Kidney epithelial cell (primary cell): ENCODE measurements at places on chromosomes 11 and 22. TPM values are rescaled to one million over a fixed set of nuclear protein-coding genes. Genes with fewer than 3 reads are reported as not detected.

Gene RIMBP3C
- 0.29 and 0.48 TPM in 2 replicates for total RNA-seq

DNA sequence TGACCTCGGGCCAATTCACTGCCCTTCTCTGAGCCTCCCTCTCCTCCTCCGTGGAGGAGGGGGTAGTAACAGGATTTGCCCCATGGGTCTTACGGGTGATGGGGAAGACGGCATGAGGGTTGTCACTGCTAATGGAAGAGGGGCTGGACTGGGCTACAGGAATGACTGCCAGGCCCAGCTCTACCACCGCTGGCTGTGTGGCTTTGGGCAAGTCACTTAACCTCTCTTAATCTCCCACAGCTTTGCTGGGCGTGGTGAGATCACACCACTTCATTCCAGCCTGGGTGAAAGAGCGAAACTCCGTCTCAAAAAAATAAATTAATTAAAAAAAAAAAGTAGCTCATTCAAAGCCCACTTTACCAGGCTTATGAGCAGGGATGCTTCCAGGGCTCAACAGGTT is 2.8 kb downstream of the SYT12 start:
- DNase-seq, result no peak

Gene HYLS1
- total RNA-seq, result 3.6 and 5.5 TPM in 2 replicates

Gene KRTAP5-8
- total RNA-seq, result not detected in 2 replicates

Gene OR51B5
- total RNA-seq, result not detected in 2 replicates

- DNase-seq, result no peak
Measured at GRCh38 chr22:48258811-48259210, 1496.4 kb downstream of the TBC1D22A start.

DNA sequence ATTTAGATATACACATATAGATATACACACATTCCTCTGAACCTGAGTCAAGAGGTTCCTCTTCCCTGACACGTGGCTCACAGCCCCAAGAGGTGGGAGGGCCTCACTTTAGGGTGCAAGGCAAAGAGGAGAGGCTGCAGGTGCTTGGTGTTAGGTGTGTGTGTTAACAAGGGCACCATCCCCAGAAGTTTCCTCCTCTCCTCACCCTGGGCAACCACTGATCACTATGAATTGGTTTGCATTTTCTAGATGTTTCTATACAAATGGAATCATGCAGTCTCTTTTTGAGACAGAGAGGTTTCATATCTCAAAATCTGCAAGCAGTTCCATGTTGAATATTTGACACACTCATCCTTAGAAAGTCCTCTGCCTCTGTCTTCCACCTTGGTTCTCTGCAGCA is 120.9 kb upstream of the NECTIN1 start:
- DNase-seq, result no peak

DNA sequence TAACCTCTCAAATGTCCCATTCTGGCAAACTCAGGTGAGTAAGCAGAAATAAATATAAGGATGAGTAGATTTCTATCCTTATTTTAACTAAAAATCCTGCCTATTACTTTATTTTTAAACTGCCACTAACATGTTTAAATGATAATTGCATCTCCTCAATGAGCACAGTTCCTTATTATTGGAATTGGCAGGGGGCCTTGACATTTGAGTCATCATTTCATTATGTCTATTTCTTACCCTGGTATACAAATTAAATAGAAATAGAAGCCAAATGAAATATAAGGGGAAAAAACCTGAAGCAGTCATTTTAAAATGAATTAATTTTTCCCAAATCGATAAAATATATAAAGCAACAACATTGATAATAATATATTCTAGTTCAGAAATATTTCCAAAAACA is 81.2 kb downstream of the GUCY1A2 start:
- DNase-seq, result no peak

- DNase-seq, result no peak
Measured at GRCh38 chr11:46499821-46500220, 94.0 kb downstream of the AMBRA1 start.
